Fibroblast of skin of right biceps (primary cell): ENCODE measurements at places on chromosomes 5 and 9.

- DNase-seq = no peak
Measured at GRCh38 chr9:116313638-116314037, 160.0 kb downstream of the PAPPA start.

- peak; percentile 76 for DNase-seq
Measured at GRCh38 chr5:132190161-132190817, 37.4 kb downstream of the P4HA2 start.

- no peak for DNase-seq
Measured at GRCh38 chr5:135208555-135208902, 174.5 kb upstream of the PITX1 start.

GRCh38 chr5:147949711-147950573 lies 43.6 kb upstream of the C5orf46 start:
- DNase-seq = peak; percentile 18

DNA sequence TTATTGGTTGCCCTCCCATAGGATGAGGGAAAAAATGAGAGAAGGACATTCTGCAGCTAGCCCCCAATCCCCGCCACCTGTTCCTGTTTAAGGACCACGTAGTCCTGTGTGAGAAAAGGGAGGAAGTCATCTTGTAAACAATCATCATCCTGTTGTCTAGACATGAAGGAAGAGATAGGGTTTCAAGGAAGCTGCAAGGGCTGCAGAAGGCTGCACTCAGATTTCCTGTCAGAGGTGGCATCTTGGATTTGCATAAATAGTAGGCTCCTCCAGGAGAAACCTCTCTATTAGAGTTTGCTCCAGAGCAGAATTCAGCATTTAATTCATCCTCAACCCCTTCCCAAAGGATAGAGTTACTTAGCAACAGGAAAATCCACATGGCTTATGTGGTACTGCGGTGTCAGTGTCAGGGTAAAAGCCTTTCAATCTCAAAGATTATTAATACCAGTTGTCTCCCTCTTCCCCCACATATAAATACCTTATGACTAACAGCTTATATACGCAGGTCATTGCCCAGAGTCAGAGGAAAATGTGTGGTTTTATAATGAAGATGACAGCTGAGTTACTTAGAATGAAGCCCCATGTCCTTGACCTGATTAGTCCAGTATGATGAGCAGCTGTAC lies 4.6 kb upstream of the DNAJC18 start:
- peak; percentile 95 for DNase-seq

DNA sequence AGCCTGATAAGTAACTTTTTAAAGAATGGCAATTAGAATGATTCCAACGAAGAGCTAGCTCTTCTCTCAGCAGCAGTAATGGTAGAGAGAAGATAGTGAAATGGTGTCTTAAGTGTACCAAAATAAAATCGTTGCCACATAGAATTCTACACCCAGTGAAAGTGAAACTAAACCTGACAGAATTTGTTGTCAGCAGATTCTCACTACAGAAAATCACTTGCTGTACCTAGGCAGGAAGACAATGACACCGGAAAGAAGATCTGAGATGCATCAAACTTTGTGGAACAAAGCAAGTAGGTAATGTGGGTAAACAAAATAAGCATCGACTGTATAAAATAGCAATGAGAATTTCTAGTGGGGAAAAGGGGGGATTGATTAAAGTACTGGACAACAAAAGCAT lies 20.7 kb upstream of the EBF1 start:
- DNase-seq = no peak

DNA sequence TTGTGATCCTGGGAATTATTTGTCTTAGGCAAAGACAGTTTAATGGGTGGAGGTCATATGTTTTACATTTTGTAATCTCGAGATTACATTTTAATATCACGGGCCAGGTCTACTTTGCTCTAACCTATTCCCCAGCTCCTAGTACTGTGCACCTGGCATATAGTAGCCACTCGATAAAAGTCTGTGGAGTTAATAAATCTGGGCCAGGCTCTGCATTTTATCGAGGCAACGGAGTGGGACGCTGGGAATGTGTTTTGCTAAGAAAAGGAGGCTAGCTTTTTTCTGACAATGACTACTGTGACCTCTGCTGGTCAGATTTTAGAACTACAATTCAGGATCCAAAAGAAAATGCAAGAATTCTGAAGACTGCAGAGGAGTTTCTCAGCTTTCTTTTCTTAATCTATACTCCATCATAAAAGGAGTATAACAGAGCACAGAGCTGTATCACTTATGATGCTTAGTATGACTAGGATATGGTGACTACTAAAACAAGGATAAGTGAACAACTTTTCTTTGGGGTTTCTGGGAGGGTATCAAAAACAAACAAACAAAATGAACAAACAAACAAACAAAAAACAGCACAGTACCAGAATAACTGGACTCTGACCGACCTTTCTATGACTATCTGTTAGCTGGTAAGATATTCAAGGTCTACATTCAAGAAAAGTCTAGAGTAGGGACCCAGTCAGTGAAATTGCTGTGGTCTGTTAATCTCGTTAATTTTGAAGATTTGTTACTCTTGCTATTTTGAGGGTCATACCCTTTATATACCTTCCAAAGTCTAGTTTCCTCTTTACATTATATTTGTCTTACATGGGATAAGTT lies 46.1 kb upstream of the CER1 start:
- peak; percentile 57 for DNase-seq

DNA sequence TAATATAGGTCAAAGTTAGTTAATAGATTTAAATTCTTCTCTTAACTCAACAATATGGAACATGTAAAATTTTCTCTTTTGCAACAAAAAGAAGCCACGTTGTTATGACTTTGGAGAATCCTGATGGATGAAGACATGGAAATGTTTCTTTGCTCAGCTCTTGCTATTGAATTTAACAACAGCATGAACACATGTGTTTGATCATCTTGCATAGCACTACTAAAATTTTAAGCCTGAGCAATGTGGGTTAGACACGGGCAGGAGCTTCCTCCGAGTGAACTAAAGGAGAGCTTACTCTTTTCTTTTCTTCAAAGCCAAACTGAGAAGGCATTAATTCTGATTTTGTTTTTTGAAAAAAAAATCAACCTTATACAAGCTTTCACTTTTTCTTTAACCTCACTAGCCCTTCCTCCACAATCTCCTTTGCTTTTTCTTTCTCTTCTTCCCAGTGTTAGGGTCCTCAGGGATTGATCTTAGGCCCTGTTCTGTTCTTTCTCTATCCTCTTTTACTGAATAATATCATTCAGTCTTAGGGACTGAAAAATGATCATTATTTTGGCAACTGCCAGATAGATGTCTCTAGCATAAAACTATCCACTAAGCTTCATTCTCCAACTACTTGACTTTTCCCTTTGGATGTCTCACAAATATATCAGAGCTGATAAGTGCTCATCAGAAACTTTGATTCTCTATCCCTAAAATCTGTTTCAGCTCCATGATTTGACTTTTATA lies 36.9 kb downstream of the ADAMTS19 start:
- no peak for DNase-seq

GRCh38 chr5:119339965-119340364 lies 15.9 kb upstream of the TNFAIP8 start:
- no peak for DNase-seq

DNA sequence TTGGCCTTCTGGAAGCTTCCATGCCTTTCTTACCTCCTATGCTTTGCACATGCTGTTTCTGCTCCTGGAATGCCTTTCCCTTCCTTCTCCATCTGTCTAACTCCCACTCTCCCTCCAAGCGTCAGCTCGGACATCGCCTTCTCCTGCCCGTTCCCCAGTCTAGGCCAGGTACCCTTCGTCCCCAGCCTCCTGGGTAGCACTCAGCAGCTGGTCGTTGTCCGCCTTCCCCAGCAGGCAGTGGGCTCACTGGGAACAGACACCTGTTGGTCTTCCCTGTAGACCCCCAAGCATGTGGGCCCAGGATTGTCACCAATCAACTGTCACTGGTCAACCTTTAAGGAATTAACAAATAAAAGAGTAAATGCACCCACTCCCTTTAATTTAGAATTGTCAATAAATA lies 202.2 kb downstream of the RGS3 start:
- DNase-seq = no peak

- no peak for DNase-seq
Measured at GRCh38 chr9:21997480-21997879, 2.9 kb downstream of the CDKN2B-AS1 start.

GRCh38 chr5:33401482-33402390 lies 39.0 kb upstream of the TARS1 start:
- peak; percentile 84 for DNase-seq

- DNase-seq = no peak
Measured at GRCh38 chr5:3023656-3024055, 272.2 kb upstream of the IRX2 start.

DNA sequence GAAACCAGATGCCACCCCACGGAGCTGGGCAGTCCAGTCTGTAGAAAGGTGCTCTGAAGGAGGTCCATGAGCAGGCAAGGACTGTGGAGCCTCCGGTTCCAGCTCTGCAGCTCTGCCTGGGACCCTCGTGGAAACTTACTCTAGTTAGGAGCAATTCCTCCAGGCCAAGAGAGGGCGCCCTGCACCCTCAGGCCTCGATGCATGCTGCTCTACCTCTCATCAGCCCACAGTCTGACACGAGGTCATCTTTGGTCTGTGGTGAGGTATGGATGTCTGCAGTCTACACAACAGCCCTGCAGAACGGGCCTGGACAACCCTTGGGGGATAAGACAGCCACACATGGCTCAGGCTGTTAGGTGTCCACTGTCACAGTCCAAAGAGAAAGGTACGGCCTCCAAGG lies 50.6 kb upstream of the UBTD2 start:
- DNase-seq = no peak

DNA sequence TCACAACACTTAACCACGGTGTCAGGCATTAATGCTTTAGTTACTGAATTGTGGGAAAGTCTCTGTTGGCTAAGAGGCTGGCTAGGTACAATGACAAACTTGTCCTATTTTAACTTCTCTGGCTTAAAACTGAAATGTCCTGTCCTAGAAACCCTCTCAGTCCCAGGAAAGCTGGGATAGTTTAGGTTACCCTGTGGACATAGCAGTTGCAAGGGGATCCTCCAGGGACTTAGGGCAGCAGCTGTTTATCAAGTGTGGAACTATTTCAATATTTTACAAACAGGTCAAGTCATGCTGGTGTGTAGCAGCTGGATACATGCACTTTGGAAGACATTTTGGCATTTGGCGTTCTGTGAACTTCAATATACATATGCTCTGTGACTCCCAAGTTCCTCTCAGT lies 95.0 kb upstream of the ARRDC3 start:
- DNase-seq = no peak

- no peak for DNase-seq
Measured at GRCh38 chr5:16064135-16064893, 115.3 kb downstream of the MARCHF11 start.

DNA sequence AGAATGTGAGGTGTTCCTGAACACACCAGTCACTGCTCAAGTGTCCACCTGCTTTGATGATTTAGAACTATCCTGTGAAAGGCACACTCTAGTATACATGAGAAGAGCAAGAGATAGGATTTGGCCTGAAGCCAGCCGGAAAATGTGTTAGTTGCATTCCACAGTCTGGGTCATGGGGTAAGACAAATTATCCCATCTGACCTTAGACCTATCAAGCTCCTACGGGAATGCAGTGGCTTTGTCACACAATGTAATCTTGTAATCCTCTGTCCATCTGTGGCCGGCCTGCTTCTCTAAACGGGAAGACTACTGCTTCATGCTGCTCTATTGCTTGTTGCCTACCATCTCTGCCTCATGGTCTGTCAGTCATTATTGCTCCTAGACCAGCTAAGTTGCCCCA lies 92.4 kb upstream of the PRRC1 start:
- no peak for DNase-seq

- DNase-seq = peak; percentile 23
Measured at GRCh38 chr9:69181908-69182353, 7.9 kb downstream of the TJP2 start.

DNA sequence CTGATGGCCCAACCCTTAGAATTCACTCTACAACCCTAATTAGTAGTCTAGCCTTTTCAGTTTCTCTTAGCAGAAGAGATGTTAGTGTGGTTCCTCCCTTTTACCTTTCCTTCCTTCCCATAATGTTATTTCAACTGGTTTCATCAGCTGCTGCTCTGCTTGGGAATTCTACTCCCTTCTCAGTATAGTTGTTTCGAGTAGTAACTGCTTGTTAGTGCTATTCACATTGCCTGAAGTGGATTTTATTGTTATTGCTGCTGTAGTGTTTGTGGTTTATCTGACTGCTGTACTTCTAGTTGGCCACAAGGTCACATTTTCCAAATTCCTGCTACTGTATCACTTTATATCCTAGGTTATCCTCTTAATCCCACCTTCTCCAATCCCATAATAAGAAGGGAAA lies 29.7 kb downstream of the SMIM15 start:
- DNase-seq = peak; percentile 53

GRCh38 chr5:143074414-143074996 lies 304.3 kb downstream of the ARHGAP26 start:
- no peak for DNase-seq

DNA sequence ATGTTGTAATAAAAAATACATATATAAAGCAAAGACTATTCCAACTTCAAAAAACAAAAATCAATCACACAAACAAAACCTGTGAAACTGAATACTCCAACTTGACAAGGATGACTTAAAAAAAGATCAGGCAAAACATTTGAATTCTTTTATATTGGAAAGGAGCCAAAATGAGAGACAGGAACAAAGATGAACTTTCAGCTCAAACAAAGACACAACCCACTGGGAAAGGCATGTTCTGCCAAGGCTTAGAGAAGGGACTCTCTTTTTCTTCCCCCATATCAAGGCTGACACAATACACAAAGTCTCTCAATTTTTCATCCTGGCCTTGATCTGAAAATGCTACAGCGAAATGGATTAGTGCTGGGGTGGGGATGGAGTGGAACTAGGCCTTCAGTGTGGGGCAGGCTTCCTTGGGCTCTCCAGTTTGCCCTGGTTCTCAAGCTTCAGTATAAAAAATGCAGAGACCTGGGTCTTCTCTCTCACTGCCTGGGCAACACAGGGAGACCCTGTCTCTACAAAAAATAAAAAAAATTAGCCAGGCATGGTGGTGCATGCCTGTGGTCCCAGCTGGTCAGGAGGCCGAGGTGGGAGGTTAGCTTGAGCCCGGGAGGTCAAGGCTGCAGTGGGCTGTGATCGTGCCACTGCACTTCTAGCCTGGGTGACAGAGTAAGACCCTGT lies 11.6 kb upstream of the FAM169A start:
- no peak for DNase-seq
